ENCODE measurements at places on chromosomes 2 and 18.
A peak's percentile ranks its signal among the peaks of the same experiment; 100 is the strongest.

DNA sequence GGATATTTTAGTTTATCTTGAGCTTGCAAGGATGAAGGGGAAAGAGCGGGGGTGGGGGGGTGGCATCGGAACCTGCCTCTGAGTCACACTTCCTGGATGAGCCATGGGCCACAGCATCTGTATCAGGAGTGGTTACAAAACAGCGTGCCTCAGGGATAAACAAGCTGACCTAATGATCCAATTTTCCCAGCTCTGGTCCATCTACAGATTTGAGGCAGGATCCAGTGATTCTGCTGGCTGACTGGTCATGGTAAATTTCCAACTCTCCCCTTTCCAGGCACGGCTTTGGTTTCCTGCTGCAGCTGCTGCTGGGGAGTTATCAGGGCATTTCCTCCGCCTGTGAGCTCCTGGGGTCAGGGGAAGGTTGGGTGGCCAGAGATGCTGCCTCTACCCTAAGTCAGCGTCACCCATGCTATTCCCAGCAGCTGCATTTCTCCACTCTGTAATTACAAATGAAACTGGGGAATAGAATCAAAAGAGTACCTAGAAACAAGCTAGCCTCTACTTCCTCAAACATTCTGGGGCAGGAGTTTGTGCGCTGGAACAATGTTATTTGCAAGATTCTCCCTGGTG, 4.7 kb upstream of the HPCAL1 start:
- peak; percentile 96 for DNase-seq

- no peak for DNase-seq
These were observed 156.0 kb downstream of the PXDN start for GRCh38 chr2:1588051-1588977.

DNA sequence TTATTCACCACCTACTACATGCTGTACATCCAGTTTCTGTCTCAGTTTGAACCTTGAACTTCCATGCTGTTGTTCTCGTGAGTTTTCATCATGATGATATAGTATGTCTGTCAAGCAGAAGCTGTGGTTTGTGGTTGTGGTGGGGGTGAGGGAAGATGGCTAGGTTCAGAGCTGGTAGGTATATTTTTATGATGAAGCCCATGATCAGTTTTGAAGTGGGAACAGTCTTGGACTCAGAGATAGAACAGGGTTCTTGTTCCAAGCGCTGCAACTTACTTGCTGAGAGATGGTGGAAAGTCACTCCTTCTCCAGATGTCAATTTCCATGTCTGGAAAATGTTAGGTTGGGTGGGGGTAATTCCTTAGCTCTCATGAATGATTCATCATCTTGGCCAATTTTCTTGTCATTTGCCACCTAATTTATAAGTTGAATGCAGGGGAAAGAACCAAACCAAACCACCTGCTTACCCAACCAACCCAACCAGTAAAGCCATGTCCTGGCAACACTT, 21.6 kb downstream of the PMAIP1 start:
- peak; percentile 52 for DNase-seq

DNA sequence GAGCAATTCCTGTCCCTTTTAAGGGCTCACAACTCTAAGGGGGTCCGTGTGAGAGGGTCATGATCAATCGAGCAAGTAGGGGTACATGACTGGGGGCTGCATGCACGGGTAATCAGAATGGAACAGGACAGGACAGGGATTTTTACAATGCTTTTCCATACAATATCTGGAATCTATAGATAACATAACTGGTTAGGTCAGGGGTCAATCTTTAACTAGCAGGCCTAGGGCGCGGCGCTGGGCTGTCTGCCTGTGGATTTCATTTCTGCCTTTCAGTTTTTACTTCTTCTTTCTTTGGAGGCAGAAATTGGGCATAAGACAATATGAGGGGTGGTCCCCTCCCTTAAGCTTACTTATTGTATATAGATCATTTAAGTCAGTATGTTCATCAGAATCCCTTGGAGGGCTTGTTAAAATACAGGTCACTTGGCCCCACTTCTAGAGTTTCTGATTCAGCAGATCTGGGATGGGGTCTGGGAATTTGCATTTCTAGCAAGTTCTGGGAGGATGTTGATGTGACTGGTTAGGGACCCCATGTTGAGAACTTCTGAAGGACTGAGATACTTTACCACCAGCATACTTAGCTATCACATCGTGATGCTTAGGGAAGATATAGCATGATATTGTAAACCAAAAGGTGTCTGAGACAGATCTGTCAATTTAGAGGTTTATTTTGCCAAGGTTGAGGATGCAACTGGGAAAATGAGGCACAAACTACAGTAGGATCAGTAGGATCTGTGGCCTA, 2.8 kb upstream of the INPP4A start:
- no peak for DNase-seq

DNA sequence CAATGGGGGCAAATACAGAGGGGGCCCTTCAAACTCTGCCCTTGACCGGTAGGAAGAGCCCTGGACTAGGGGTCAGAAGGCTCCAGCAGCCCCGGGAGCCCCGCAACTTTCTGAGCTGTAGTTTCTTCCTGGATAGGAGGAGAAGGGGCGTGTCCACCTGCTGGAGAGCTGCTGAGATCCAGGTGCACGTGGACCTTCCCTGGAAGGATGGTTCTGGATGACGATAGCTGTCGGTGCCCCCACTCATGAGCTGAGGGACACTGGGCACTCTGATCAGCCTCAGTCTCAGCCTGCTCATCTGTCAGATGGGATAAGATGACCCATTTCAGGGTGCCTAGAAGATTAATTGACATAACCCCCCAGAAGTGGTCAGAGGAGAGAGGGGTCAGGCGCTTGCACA, 125.2 kb upstream of the HDAC4 start:
- no peak for DNase-seq

DNA sequence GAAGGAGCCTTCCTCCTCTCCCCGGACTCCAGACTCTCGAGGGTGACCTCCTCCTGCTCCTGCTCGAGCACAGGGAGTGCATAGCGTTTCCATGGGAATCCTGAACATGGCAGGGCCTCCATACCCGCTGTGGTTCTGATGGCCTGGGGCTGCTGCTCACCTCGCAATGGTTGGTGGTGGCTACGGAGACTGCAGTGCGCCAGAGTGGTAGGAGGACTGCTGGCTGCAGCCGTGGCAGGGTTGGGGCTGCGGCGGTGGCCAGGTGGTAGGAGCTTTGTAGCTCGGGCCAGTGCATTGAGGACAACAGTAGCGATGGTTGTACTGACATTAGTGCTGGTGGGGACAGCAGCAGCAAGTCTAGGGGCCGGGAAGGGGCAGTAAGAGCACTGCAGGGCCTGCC, 32.0 kb upstream of the ANKRD62 start:
- DNase-seq = no peak
